Lung (tissue), 17 donors: ENCODE measurements at places on chromosomes 13 and 19. TPM values are rescaled to one million over a fixed set of nuclear protein-coding genes. Genes with fewer than 3 reads are reported as not detected.

DNA sequence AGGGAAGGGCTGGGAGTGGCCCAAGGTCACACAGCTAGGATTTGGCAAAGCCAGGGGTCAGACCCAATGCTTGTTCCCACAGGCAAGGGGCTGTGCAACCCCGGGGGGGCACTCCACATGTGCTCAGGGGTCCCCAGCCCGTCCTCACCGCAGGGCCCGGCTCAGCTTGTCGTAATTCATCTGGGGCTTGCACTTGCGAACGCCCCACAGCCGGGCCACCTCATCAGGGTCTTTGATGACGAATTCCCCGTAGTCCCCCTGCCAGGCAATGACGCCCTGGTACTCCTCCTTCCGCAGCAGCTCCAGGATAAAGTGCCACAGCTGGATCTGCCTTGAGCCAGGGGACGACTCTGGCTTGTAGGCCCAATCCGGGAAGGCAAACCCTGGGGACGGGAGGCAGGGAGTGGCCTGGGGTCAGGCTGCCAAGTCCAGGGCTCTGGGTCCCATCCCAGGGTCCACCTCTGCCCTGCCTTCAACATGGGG is 4.7 kb downstream of the ERF start:
- DNase-seq: no peak

GRCh38 chr19:51572410-51572809 is 1.3 kb downstream of the ZNF175 start:
- no peak for DNase-seq

- peak; percentile 98 for DNase-seq
Measured at GRCh38 chr19:49877879-49878743, 609 bp downstream of the TBC1D17 start.

- DNase-seq: peak; percentile 25
Measured at GRCh38 chr19:55005684-55006488, 32.2 kb downstream of the GP6 start.

- DNase-seq: peak; percentile 84
Measured at GRCh38 chr13:48411841-48412531, 927 bp downstream of the LPAR6 start.

GRCh38 chr13:74438901-74439300 is 304.7 kb upstream of the KLF12 start:
- DNase-seq: peak; percentile 40

DNA sequence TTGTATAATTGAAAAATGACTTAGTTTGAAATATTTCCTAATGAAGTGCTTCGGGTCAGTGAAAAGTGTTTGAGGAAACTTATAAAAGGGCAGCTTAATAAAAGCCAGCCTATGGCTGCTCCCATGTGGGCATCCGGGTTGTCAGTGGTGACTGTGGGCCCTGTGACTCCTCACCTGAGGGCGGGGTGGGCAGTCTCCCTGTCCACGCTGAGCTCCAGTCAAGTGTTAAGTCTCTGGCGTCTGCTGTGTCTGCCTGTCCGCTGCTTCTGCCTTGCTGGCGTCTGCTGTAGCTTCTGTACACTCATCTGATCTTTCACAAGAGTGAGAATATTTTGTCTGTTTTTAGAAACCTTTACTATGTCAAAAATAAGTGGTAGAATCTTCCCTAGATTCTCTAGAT is 7.1 kb downstream of the LAMP1 start:
- no peak for DNase-seq

DNA sequence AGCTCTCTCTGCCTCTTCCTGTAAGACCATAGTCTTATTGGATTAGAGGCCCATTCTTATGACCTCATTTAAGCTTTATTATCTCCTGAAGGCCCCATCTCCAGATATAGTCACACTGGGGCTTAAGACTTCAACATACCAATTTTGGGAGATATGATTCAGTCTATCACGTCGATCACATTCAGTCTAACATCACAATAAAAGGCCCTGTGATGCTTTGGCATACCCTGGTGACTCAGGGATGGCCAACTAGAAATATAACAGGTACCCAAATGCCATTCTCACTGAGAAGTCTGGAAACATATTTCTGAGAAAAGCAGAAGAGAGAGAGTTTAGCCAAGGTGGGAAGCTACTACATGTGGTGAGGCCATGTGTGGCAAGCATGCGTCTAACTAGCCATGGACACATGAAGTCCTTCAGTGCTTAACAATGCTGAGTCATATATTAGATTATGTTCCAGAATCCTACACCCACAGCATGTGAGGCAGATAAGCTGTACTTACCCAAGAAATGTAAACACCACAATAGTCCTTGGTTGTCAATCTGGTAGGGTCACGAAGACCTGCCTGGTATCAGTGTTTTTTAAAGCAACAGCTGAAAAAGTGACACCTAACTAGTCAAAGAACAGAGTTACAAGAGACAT is 485.1 kb downstream of the FOXO1 start:
- no peak for DNase-seq

GRCh38 chr19:32558607-32559228 is 22.3 kb upstream of the PDCD5 start:
- no peak for DNase-seq

GRCh38 chr13:48505597-48506091 is 27.2 kb downstream of the RCBTB2 start:
- peak; percentile 63 for DNase-seq

- peak; percentile 34 for DNase-seq
Measured at GRCh38 chr13:43128504-43128961, 105.1 kb downstream of the DNAJC15 start.

GRCh38 chr13:35598790-35599369 is 122.4 kb upstream of the MAB21L1 start:
- DNase-seq: no peak

DNA sequence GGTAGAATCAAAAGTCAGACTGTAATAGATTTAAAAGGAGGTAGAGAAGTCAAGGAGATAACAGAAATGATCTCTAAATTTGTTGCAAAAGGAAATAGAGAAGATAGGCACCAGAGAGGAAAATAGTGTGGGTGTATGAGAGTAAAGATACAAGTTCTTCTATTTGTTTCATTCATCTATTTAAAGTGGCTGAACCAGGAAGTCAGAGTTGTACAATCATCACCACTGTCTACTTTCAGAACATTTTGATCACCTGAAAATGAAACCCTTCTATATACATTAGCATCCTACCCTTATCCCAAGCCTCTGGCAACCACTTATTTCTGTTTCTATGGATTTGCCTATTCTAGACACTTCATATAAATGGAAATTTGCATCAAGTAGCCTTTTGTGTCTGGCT is 36.7 kb downstream of the INTS6 start:
- no peak for DNase-seq

GRCh38 chr13:112530861-112531260 is 57.1 kb downstream of the TUBGCP3 start:
- DNase-seq: peak; percentile 62

GRCh38 chr13:83216479-83217245 is 665.6 kb downstream of the SLITRK1 start:
- DNase-seq: no peak

DNA sequence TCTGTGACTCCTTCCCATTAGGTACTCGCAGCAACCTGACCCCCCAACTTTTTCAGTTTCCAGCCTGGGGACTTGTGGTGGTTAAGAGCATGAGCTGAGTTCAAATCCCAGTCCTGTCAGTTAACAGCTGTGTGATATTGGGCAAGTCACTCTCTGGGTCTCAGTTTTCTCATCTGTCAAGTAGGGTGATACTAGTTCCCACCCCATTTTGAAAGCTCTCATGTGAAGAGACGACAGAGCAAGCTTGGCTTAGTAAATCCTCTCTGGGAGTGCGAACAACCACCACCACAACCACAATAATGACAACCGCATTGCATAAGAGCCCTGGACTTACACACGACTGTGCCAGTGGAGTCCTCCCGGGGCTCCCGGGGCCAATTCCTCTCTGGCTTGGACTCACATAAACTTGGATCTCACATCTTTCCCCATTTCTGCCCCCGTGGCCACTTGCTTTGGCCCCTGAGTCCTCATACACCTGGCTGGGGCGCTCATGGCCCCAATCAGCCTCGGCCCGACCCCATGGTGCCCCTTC is 454 bp downstream of the BLVRB start:
- peak; percentile 18 for DNase-seq

DNA sequence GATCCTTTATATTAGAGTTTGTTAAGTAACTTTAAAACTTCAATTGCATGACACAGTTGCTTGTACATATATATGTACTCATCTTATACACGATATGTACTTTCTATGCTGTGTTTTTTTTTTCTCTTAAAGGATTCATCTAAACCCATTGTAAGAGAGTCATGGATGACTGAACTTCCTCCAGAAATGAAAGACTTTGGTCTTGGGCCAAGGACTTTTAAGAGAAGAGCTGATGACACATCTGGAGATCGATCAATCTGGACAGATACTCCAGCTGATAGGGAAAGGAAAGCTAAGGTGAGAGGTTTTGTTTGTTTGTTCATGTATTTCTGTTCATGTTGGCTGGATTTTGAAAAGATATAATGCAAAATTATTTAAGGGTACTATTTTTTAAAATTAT is 26.0 kb downstream of the GPALPP1 start:
- no peak for DNase-seq

GRCh38 chr13:49214917-49215376 is 5.2 kb upstream of the MLNR start:
- DNase-seq: peak; percentile 21

Gene GNA15
- 18.6 TPM for total RNA-seq

Gene OR7C1
- total RNA-seq: not detected

Gene ICAM5
- total RNA-seq: 22.2 TPM

Gene MAP4K1
- total RNA-seq: 4.0 TPM

Gene C2CD4C
- 0.88 TPM for total RNA-seq

Gene CEACAM3
- total RNA-seq: 4.3 TPM

Gene CGB2
- 0.58 TPM for total RNA-seq
